Endothelial cell (in vitro differentiated cells): ENCODE measurements at places on chromosomes 12 and 14.

DNA sequence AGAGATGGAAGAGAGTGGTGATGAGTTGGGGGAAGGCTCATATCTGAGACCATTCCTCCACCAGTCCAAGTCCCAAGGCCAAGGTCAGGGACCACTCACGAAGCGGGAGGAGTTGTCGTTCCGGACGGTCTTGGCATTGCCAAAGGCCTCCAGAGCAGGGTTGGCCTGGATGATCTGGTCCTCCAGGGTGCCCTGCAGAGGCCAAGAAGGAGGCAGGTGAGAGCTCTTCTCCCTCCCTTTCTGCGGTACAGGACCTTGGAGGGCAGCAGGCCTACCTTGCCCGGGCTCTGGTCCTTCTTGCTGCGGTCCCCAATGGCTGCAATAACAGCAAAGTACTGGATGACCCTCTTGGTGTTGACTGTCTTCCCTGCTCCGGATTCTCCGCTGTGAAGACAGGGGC is 4.0 kb downstream of the MYH7 start:
- H3K27ac ChIP-seq = no peak overlapping the region
- H3K36me3 ChIP-seq = peaks cover 3% of the 10 kb centered on the region
- H3K4me3 ChIP-seq = no peak overlapping the region
- peaks cover 18% of the 10 kb centered on the region for H3K4me1 ChIP-seq
- H3K27me3 ChIP-seq = peaks cover 17% of the 10 kb centered on the region
- DNase-seq = no peak

DNA sequence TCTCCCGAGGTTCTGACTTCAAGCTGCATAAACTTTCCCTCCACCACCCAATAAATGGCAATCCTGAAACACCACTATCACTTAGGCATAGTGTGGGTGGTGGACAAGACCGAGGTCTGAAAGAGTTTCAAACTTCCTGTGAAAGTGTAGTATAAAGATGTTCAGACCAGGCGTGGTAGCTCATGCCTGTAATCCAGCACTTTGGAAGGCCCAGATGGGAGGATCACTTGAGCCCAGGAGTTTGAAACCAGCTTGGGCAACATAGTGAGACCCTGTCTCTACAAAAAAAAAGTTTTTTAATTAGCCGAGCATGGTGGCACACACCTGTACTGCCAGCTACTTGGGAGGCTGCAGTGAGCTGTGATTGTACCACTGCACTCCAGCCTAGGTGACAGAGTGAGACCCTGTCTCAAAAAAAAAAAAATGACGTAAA is 61.9 kb downstream of the CCDC92 start:
- no peak overlapping the region for H3K27ac ChIP-seq
- peaks cover 3% of the 10 kb centered on the region for H3K4me1 ChIP-seq
- peaks cover 4% of the 10 kb centered on the region for H3K27me3 ChIP-seq
- DNase-seq = no peak
- no peak overlapping the region for H3K4me3 ChIP-seq

DNA sequence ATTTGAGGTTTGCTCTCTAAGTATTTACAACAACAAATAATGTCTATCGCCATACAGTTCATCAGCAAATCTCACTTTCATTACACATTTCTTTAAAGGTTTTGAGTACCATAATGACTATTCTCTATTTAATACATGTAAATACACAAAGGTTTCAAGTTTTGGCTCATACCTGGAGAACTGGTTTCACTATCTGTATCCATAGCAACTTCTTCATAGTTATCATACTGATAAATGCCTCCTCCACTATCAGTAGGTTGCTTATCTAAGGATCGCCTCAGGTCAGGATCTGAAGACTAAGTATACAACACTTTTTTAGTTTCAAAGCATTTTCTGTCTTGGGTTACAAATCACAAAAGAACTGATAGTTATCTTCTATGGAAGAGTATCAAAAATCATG is 21.4 kb downstream of the ZFC3H1 start:
- peaks cover 1% of the 10 kb centered on the region for H3K27me3 ChIP-seq
- H3K27ac ChIP-seq = no peak overlapping the region
- no peaks in the 10 kb centered on the region for H3K4me1 ChIP-seq
- peaks cover 33% of the 10 kb centered on the region for H3K36me3 ChIP-seq
- no peak overlapping the region for H3K4me3 ChIP-seq
- no peak for DNase-seq

DNA sequence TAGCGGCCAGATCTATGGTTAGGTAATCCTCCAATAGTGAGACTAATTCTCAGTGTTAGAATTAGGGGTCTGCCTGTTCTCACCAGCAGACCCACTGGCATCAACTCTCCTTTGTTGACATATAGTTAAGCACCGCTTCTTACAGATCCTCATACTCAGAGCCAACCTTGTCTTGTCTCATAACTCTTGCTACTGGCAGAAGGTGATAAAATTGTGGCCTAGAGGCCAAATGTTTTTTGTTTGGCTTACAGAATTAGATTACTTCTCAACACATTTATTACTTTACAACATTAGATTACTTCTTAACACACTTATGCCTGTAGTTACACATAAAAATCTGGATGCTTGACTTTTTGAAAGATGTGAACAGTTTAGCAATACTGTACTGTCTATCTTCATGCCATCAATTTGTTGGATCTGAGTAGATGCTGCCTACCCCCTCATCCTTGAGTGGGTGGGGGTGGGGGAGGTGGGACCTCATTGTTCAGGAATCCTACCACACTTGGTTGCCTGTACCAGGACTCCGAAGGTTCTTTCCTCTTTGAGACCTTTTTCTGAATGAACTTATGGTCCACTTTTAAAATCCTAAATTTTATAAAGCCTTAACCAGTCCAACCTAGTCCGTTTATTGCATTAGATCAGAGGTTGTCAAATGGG is 7.0 kb downstream of the MTHFD1 start:
- no peaks in the 10 kb centered on the region for H3K27me3 ChIP-seq
- H3K27ac ChIP-seq = no peak overlapping the region
- H3K4me3 ChIP-seq = no peak overlapping the region
- no peaks in the 10 kb centered on the region for H3K4me1 ChIP-seq

DNA sequence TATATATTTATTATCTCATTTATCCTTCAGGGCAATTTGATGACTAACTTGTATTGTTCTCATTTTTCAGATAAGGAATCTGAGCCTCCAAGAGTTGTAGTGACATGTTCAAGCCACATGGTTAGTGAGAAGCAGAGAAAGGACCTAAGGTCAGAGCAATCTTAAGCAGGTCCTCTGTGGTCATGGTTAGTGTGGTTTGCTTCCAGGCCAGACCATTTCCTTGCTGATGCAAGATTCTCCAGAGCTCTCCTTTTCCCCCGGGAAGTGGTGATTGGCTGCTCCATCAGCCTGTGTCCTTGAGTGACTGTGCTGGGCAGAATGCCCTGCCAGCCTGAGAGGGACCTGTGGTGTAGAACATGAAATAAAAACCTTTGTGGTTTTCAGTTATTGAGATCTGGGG is 141.3 kb downstream of the KTN1 start:
- H3K4me3 ChIP-seq = no peak overlapping the region
- no peaks in the 10 kb centered on the region for H3K4me1 ChIP-seq
- no peak overlapping the region for H3K27ac ChIP-seq
- no peaks in the 10 kb centered on the region for H3K36me3 ChIP-seq

DNA sequence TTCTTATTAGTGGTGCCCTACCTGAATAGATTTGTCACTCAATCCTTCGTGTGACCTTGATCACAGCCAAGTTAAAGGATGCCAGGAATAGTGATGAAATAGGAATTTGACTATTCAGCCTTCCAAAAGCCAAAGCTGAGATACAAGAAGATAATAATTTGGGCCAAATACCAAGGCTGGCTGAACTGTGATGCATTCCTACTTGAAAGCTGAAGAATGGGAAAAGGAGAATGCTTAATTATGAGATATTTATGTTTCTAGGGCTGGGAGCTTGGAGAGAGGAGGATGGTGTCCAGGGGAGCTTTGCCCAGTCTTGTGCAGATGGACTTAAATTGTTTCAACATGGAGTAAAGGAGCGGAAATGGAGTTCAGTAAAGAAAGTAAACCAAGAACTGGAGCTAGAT is 5.2 kb downstream of the RNASE7 start:
- H3K4me1 ChIP-seq = peaks cover 19% of the 10 kb centered on the region
- no peaks in the 10 kb centered on the region for H3K36me3 ChIP-seq
- no peak overlapping the region for H3K4me3 ChIP-seq

- H3K27ac ChIP-seq = no peak overlapping the region
- no peaks in the 10 kb centered on the region for H3K36me3 ChIP-seq
- no peak for DNase-seq
- no peaks in the 10 kb centered on the region for H3K27me3 ChIP-seq
- no peak overlapping the region for H3K4me3 ChIP-seq
- peaks cover 8% of the 10 kb centered on the region for H3K4me1 ChIP-seq
Measured at GRCh38 chr14:56494167-56494566, 85.4 kb upstream of the TMEM260 start.

- H3K36me3 ChIP-seq = no peaks in the 10 kb centered on the region
- H3K27me3 ChIP-seq = peaks cover 3% of the 10 kb centered on the region
- DNase-seq = no peak
- H3K27ac ChIP-seq = no peak overlapping the region
Measured at GRCh38 chr12:109549613-109550270, 23.6 kb downstream of the MMAB start.

GRCh38 chr14:50577982-50578381 is 18.0 kb downstream of the ATL1 start:
- H3K4me3 ChIP-seq = no peak overlapping the region
- DNase-seq = no peak
- no peak overlapping the region for H3K27ac ChIP-seq

- no peak overlapping the region for H3K4me3 ChIP-seq
- no peaks in the 10 kb centered on the region for H3K36me3 ChIP-seq
- H3K27me3 ChIP-seq = no peaks in the 10 kb centered on the region
- H3K27ac ChIP-seq = no peak overlapping the region
Measured at GRCh38 chr12:13023811-13024530, 20.2 kb upstream of the FAM234B start.

- H3K27me3 ChIP-seq = peaks cover 2% of the 10 kb centered on the region
- H3K4me1 ChIP-seq = peaks cover 21% of the 10 kb centered on the region
Measured at GRCh38 chr12:46560874-46561273, 188.3 kb upstream of the SLC38A2 start.

DNA sequence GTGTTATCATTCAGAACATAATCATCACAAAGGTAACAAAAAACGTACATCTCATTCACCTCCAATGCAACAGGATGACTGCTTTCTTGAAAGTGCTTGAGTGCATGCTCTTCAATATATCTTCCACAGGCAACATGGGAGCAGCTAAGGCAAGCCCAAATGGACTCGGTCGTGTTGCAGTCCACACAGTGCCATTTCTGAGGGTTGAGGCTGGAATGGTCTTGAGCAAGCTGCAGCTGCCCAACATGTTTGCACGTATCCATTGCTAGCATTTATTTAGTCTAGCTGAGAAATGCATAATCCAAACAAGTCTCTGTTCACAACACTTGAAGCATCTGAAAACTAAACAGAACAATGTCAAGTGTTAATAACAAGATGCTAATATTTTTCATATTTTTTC is 17.3 kb downstream of the USP44 start:
- no peak overlapping the region for H3K4me3 ChIP-seq
- H3K4me1 ChIP-seq = peaks cover 8% of the 10 kb centered on the region
- H3K36me3 ChIP-seq = no peaks in the 10 kb centered on the region
- H3K27me3 ChIP-seq = no peaks in the 10 kb centered on the region

DNA sequence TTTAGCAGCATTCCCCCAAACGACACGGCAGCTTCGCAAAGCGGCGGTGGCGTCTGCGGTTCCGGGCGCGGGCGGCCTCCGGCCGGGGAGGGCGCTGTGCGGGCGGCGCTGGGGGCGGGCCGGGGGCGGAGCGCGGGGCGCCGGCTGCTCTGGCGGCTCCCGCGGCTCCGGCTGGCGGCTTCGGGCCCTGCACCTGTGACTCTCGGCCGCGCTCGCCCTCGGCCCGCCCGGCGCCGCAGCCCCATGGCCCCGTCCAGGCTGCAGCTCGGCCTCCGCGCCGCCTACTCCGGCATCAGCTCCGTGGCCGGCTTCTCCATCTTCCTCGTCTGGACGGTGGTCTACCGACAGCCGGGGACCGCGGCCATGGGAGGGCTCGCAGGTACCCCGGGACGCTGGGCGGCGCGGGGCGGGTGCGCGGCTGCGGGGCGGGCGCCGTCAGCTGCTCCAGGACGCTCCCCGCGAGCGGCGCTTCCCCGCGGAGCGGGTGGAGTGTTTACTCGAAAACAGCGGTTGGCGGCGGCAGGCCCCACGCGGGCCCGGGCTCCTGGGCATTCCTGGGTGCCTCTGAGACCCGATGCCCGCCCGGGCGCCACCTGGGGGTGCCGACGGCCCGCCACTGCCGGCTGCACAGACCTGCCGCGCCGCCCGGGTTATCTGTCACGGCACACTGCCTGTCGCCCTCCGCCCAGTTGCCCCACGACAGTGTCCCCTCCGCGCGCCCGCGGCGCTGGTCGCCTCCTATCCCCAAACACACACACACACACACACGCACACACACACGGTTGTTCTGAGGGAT is at the start of gene SLC48A1:
Gene SLC48A1 (plus strand): TSS at position 177 of the 796 bp plus-strand sequence. CDS start 67 bp downstream, at position 244.
- H3K27ac ChIP-seq = peak within 1 kb of the TSS; percentile 86
- DNase-seq = peak; percentile 85
- peaks cover 22% of the 10 kb centered on the region for H3K36me3 ChIP-seq
- peaks cover 46% of the 10 kb centered on the region for H3K4me1 ChIP-seq
- peak within 1 kb of the TSS; percentile 96 for H3K4me3 ChIP-seq

DNA sequence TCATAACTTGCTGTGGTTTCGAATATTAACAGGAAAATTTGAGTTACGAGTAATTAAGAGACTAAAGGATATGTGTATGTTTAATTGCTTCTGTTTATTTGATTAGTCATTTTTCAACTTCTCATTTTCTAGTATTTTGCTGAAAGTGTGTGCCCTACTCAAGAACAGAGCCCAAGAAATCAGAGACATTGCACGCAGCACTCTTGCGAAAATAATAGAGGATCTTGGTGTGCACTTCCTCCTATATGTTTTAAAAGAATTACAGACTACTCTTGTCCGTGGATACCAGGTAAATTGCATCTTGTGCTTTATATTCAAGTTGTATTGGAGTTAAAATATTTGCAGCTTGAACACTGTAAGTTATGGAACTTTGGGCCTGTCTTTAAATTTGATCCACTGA is 50.8 kb downstream of the ARL1 start:
- no peak overlapping the region for H3K27ac ChIP-seq
- peaks cover 12% of the 10 kb centered on the region for H3K36me3 ChIP-seq
- H3K4me1 ChIP-seq = no peaks in the 10 kb centered on the region
- DNase-seq = no peak

DNA sequence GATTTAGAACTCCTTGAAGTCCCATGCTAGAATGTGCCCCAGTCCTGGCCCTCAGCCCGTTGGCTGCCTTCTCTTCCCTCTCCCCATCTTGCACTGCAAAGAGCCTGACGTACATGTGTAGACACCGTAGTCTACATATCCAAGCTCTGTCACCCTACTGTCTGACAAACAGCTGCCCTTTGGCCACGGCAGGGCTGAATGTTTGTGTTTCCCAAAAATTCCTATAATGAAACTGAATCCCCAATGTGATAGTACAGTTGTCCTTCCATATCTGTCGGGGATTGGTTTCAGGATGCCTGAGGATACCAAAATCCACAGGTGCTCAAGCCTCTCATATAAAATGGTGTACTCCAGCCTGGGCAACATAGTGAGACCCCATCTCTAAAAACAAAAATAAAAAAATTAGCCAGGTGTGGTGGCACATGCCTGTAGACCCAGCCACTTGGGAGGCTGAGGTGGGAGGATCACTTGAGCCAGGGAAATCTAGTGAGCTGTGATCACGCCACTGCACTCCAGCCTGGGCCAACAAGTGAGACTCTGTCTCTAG is 12.3 kb upstream of the TFCP2 start:
- H3K4me3 ChIP-seq = no peak overlapping the region
- H3K27ac ChIP-seq = no peak overlapping the region
- H3K36me3 ChIP-seq = peaks cover 7% of the 10 kb centered on the region
- peaks cover 6% of the 10 kb centered on the region for H3K27me3 ChIP-seq
- no peak for DNase-seq
